ENCODE measurements at places on chromosomes 16 and 17.

GRCh38 chr17:41810659-41811548 is 845 bp downstream of the P3H4 start:
- no peak for DNase-seq

DNA sequence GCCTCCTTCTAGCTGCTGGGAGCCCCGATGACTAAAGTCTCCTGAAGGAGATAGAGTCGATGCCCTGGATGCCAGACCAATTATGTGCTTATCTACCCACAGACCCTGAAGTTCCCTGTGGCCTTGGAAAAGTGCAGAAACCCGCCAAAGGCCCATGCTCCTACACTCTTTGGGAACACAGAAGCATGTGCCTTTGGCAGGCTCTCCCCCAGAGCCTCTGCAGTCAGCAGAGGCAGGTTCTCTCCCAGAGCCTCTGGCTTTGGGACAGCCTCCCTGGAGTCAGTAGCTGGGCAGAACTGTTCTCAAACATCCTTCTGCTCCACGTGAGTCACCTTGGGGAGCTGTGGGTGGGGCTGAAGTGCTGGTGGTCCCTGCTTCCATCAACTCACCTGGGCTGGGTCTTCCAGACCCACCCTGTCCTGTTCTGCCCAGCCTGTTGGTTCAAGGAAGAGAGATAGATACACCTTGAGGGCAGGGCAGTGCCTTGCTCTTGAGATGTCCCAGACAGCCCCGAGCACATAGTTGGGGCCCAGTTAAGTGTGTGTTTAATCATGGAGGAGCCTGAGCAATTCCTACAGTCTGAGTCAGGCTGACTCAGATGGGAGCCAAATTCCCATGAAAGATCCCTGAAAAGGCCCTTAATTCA is 3.2 kb upstream of the CDK5RAP3 start:
- no peak for DNase-seq

- DNase-seq, result no peak
These were observed 4.6 kb upstream of the NACA2 start for GRCh38 chr17:61595418-61596186.

DNA sequence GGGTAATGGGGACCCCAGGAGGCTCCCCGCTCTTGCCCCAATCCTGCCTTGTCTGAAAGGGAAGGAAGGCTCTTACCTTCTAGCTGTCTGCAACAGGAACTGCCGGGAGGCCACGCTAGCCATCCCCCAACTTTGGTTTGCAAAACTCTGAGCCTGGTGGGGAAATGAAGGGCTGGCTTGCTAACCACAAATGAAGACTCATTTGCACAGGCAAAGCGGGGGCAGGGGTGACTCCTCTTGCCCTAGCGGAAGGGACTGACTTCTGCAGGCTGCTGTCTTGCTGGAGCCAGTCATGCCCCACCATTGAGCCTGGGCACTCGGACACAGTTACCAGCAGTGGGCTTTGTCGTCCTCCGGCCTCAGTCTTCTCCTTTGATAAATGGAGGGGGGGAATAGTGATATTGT is 52.6 kb downstream of the PLCG2 start:
- peak; percentile 30 for DNase-seq

DNA sequence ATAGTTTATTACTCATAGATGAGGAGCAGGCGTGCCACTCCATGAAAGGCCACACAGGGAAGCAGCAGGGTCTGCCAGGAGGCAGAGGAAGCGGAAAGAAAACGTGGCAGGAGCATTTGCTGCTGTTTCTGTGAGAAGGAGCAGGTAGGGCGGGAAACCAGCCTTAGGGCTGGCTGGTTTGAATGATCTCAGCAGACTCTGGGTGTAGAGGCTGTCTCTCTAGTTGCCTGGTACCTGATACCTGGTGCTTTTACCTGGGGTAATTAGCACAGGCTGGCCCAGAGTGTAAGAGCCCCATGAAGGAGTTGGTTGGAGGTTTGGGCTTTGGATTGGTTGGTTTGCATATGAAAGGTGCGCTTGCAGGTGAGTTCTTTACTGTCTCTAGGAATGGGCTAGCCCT is 205.0 kb upstream of the CACNG3 start:
- no peak for DNase-seq

DNA sequence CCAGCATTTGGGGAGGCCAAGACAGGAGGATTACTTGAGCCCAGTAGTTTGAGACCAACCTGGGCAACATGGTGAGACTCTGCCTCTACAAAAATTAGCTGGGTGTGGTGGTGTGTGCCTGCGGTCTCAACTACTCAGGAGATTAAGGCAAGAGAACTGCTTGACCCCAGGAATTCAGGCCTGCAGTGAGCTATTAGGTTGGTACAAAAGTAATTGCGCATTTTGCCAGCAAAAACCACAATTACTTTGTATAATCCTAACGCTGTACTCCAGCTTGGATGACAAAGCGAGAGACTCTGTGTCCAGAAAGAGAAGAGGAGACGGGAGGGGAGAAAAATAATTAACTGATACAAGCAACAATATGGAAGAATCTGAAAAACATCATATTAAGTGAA is 32.7 kb downstream of the YWHAE start:
- no peak for DNase-seq

DNA sequence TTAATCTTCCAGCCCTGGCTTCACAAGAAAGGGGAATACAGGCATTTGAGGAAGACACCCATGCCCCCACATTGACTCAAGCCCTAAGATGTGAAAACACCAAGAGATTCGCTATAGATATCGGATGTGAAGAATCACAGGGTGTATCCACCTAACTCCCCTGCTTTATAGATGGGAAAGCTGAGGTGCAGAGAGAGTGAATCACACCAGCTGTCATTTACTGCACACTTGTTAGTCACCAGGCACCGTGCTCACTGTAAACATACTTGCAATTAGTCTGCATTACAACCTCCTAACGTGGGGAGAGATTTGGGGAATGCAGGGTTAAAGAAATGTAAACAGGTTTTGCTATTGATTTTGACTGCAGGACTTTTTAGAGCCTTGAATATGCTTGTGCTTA is 325.5 kb downstream of the C16orf95 start:
- no peak for DNase-seq

DNA sequence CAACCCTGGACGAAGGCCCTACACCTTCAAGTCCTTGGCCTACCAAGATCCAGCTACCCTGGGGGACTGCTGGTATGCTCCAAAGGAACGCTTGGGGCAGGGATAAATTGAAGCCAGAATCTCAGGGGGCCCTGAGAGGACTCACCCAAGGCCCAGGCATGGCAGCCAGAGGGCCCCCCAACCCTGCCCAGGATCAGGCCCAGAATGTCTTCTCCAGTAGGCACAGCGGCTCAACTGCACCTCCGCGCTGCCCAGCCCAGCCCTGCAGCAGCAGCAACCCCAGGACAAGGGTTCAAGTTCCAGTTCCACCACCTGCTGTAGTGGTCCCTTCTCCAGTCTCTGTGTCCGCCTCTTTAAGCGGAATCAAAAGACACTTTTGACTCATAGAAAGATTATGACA is 2.2 kb downstream of the TFAP4 start:
- no peak for DNase-seq

DNA sequence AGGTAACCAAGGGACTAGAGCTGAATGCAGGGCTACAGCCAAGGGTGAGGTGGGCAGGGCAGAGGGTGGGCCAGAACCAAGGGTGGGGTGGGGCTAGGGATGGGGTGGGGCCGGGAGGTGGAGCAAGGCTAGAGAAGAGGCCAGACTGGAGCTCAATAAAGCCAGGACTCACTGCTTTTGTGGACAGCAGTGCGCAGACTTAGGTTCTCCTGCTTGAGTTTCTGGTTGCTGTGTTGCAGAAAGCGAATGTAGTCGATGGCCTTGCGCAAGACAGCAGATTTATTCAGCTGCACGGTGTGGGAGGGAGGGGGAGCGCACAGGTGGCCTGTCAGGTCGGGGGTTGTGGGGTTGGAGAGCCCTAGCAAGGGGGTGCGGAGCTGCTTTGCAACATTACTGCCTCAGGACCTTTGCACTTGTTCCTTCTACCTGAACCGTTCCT is 18.7 kb downstream of the SREBF1 start:
- no peak for DNase-seq

- DNase-seq, result no peak
These were observed at the start of gene KRTAP3-1 for GRCh38 chr17:41008811-41009210. TSS of gene KRTAP3-1 (minus strand) at chr17:41009128. CDS start at chr17:41009074, 54 bp downstream.

- no peak for DNase-seq
These were observed 104.3 kb upstream of the TNRC6C start for GRCh38 chr17:77854083-77854758.

DNA sequence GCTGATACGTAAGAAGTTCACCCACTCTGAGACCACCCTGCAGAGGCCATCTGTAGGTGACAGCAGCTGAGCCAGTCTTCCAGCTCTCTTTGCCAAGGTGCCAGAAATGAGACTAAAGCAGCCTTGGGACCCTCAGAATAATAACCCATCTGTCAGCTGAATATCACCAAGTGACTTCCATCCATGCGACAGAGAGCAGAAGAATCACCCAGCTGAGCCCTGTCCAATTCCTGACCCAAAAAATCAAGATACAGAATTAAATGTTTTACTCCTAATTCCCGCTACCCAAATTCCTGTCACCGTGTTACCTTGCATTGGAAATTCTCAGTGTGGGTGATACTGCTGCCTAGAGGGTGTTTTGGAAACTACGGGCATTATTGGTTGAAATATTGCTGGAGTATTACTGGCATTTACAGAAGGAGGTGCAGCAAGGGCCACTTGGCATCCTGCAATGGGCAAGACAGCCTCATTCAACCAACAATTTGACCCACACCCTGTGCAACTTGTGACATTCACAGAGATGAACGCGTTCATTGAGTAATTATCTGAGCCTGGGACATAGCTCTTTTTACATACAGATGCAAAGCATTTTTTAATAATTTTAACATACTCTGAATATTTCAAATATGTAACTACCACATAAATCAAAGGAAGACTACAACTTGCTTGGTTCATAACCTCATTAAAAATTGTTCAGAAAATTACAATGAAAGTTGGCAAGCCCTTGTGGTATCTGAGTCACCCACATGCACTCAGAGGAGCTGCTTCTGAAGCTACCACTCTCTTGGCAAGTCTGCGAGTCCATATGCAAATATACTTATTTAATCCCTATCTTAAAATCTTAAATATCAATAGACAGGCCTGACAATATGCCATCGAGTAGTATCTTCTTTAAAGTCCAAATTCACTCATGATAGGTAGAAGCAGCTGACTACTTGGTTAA is 126.6 kb downstream of the C16orf95 start:
- DNase-seq, result no peak

GRCh38 chr16:30649725-30650368 is 913 bp upstream of the PRR14 start:
- no peak for DNase-seq

- DNase-seq, result no peak
These were observed 11.8 kb upstream of the TEKT1 start for GRCh38 chr17:6843241-6843880.

- DNase-seq, result no peak
These were observed 83.2 kb downstream of the SPECC1 start for GRCh38 chr17:20092261-20092867.

DNA sequence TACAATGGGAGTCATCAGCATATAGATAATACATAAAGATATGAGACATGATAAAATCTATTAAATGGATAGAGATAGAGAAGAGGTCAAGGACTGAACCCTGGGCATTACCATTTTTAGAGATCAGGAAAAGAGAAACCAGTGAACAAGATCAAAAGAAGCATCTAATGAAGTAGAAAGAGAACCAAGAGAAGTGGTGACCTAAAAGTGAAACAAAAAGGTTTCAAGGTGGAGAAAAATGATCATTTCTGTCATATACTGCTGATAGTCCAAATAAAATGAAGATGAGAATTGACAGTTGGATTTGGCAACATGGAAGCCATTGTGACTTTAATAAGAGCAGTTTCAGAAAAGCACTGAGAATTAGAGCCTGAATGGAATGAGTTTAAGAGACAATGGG is 165.1 kb downstream of the PPM1E start:
- no peak for DNase-seq

DNA sequence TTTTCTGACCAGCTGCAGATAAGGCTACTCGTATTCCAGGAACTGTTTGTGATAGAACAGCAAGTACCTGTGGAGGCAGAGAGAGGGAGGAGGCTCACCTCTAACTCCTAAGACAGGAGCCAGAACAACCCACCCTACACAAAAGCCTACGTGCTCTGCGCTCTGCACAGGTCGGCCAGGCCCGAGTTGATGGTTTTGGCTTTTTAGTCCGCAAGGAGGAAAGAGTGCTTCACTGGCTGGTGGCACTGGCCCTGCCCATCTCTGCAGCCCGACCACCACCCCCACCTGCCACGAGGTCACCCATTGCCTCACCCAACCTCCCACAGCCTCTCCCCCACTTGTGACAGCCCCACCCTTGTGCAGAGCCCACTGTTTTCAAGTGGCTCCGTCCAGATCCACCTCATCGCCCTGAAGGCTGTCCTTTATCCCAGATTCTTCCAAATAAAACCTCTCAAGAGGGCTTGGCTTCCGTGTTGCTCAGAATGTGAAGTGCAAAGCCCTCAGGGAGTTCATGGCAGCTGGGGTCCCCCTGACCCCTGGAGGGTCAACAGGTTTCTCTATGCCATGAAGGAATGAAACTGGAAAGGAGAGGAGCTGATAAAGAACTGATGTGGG is 39.7 kb downstream of the USP22 start:
- no peak for DNase-seq

DNA sequence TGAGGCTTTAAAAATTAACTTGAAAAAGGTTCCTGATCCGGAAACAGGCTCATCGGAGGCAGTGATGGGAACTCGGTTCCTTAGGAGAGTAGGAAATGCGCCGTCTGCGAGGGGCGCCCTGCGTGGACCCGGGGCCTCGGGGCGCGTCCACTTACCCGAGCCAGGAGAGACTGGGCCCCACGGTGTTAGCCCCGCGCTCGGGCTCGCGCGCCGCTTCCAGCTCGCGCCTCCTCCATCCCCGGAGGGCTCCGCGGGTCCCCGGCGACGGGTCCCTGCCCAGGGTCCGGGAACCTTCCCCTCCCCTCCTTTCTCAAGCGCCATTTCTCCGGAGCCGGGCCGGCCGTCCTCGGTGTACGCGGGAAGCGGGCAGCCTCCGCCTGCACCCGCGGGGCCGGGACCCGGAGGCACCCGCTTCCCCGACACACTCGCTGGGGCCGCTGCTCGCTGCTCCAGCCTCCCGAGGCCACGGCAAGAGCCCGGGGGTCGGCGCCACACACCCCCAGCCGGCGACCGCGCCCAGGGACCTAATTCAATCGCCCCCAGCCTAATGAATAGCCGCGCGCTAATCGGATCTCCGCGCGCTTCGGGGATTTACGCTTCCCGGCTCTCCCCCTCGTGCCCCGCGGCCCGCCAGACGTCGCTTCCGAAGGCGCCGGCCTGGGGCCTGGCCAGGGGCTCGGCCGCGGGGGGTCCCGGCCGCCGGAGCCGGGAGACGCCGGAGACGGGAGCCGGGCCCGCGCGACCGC is 2.2 kb upstream of the BAHCC1 start:
- DNase-seq, result no peak

DNA sequence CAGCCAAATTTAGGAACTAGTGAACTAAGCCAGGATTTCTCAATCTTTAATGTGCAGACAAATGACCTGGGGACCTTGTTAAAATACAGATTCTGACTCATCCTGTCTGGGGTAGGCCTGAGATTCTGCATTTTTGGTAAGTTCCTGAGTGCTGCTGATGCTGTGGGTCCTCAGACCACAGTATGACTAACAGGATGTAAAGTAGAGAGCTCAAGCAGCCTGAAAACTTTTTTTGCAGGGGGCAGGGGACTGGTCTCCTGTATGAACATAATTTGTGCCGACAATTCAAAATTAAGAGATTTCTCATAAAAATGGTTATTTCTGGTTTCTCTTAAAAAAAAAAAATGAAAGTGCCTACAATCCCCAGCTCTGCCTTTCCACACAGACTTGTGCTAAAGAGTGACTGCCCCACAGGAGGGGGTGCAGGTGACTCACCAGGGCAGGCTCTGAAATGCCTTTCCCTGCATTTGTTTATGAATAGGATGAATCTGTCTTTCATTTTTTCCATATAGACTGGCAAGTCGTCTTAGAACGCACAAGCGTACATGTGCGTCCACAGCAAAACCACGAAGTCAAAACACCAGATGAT is 271.5 kb downstream of the PHKB start:
- no peak for DNase-seq

GRCh38 chr17:64491034-64491860 is 5.6 kb downstream of the POLG2 start:
- no peak for DNase-seq
